ENCODE measurements at places on chromosomes 3 and 15.

DNA sequence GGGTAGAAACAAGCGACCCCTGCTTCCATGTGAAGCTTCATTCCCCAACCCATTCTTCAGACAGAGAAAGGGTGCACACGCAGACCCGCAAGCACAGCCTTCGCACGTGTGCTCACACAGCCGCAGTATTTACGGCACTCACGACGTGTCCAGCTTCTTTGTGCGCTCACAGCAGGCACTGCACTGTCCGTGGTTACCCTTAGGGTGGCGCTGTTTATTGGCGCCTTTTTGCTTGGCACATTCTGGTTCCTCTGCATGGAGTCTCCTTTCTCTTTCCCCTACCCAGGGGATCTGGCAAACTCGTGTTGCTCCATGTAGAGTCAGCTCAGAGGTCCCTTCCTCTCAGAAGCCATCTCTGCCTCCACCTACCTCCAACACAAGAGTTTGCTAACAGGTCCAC, 115.1 kb downstream of the SLCO3A1 start:
- no peak for DNase-seq

DNA sequence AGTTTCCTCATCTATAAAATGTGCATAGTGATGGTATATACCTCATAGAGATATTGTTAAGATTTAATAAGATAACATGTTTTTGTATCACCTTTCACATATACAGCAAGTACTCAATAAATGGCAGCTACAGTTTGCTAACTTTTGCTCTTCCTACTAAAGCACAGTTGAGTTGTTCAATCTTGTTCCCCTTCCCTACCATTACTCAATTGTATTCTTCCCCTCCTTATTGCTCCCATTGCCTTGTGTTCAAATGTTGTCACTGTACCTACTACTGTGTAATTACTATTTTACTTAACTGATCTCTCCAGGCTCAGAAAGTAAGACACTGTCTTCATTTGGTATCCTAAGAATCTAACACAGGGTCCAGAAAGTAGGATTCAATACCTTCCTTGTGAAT, 5.5 kb downstream of the CD47 start:
- no peak for DNase-seq

GRCh38 chr15:52462806-52463360, 65.8 kb downstream of the MYO5A start:
- no peak for DNase-seq

DNA sequence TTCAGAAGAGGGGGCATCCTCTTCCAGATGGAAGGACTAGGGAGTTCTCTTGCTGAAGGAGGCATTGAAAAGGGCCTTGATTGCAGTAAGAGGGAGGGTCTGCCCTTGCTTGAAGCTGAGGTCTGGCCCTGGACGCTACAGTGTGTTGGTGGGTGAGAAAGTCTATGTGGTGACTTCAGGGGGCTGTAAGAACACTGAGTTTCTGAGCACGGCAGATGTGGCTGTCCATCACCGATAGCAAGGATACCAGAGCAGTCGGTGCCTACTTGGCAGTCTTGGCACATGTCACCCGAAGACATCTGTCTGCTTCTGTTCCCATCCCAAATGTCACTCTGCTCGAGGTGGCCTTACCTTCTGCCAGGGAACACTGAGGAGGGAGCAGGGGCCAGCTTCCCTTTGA, 631.1 kb upstream of the CFAP20DC start:
- no peak for DNase-seq

DNA sequence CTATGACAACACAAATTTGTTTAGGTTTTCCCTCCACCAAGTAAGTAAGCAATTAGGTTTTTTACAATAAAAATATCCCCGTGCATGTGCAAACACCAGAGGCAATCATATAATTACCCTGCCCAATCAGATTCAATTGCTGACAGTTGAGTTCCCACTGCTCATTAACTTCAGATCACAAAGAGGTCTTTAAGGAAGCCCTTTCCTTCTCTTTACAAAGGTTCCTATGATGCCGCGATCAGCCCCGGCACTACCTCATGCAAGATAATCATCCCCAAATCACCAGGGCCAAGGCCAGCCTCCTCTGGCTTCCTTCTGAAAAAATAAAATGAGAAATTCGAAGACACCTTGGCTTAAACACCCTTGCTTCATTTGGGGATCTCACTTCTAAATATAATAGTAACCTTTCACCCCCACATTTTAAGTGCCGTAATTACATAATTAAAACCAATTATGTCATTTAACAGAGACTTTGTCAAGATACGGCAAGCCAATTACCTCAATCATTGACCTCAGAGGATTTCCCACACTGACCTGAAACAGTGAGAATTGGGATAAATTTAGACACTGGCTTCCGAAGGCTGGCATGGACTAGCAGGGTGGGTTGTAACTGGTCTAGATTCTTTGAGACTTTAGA, 121.3 kb upstream of the WNT5A start:
- no peak for DNase-seq
